Neural crest cell (in vitro differentiated cells): ENCODE measurements at places on chromosomes 13 and 19.

DNA sequence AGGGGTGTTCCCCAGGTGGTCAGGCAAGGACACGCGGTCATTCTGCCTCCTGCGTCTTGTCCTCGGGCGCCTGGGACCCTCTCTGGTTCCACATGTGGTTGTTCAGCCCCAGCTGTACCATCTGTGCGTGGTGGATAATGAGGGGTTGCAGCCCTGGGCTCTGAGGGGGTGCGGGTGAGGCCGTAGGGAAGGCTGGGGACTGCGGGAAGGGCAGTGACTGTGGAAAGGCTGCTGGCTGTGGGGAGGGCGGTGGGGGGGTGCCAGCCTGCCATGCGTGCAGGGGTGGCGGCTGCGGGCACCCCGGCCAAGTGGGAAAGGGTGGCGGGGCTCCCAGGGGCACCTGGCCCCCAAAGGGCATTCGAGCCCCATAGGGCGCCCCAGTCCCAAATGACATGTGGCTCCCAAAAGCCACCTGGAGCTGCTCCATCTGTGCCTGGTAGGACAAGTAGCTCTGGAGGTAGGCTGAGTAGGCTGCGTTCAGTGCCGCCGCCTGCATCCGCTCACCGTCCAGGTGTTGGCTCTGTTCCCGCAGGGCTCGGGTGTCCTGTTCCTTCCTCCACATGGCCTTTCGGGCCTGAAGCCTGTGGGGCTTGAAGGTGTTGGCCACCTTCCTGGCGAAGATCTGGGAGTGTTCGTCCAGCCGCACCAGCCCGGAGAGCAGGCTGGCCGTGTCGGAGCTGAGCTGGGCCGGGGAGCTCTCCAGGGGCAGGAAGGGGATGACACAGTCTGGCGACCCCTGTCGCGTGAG is 15.1 kb downstream of the TICAM1 start:
- H3K27ac ChIP-seq: no peak overlapping the region
- no peak for DNase-seq
- peaks cover 7% of the 10 kb centered on the region for H3K4me1 ChIP-seq
- no peaks in the 10 kb centered on the region for H3K27me3 ChIP-seq

DNA sequence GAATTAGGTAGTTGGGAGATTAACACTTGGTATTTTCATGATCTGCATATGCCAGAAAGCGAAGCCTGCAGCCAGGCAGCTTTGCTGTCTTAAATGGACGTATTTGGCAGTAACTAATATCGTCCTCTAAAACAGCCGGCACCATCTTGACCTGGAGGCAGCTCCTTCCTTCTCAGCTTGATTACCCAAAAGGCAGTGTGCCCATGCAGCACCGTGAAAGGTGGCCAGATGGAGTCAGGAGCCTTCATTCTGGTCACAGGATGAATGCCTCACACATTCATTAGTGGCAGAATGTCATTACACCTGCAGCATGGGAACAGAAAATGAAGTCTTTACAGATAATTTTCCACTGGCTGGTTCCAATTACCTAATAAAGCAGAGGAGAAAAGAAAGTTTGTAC is 59.0 kb upstream of the FLT1 start:
- H3K27me3 ChIP-seq: no peaks in the 10 kb centered on the region
- H3K4me3 ChIP-seq: no peak overlapping the region
- no peaks in the 10 kb centered on the region for H3K36me3 ChIP-seq
- DNase-seq: no peak

GRCh38 chr13:32017474-32017873 is 14.1 kb upstream of the FRY start:
- DNase-seq: no peak
- no peak overlapping the region for H3K27ac ChIP-seq
- H3K36me3 ChIP-seq: no peaks in the 10 kb centered on the region
- no peak overlapping the region for H3K4me3 ChIP-seq
- H3K4me1 ChIP-seq: peaks cover 7% of the 10 kb centered on the region

GRCh38 chr13:111122056-111122455 is 6.9 kb downstream of the ARHGEF7 start:
- peaks cover 4% of the 10 kb centered on the region for H3K4me1 ChIP-seq
- no peak overlapping the region for H3K4me3 ChIP-seq
- H3K36me3 ChIP-seq: no peaks in the 10 kb centered on the region
- DNase-seq: no peak

DNA sequence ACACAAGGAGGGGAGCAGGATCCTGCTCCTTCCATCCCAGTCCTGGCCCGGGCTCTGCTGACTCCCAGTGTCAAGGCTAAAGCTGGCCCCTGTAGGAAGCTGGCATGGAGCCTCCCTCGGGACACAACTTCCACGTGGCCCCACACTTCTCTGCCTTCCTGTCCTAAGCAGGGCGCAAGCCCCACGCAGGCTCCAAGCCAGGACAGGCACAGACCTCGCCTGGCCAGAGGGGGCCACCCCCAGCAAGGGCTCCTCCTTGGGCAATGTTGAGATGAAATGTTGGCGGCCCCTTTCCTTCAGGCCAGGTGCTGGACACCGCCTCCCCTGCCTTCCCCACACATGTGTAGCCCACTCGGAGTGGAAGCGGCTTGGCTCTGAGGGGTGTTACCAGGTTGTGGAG is 66.6 kb downstream of the COL4A1 start:
- H3K27ac ChIP-seq: no peak overlapping the region
- no peaks in the 10 kb centered on the region for H3K4me1 ChIP-seq
- no peak overlapping the region for H3K4me3 ChIP-seq
- DNase-seq: no peak
- H3K36me3 ChIP-seq: no peaks in the 10 kb centered on the region
